ENCODE measurements at places on chromosomes 4 and X. TPM values are rescaled to one million over a fixed set of nuclear protein-coding genes. Genes with fewer than 3 reads are reported as not detected.

Gene GUCY2F
- total RNA-seq = not detected

Gene TLR6
- total RNA-seq = 3.1 TPM

DNA sequence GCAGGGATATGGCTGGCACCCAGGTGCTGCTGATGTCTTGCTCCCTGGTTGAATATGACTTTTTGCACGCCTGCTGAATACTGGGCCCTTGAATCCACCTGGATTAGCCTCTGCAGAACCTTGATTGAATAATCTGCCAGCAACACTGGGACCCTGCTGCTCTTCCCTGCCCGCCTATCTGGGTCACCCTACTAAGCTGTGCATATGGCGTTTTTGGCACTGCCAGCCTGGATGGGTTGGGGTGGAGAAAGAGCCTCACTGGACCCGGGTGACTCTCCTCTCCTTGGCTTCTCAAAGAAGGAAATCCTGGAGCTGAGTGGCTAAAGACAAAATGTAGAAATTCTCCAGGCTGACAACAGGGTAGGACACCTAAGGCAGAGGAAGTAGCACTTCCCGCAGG, 100.0 kb downstream of the MAOA start:
- DNase-seq = no peak

Gene COL4A5
- 57.1 TPM for total RNA-seq

GRCh38 chr4:132063829-132064228, 1085.3 kb upstream of the PCDH10 start:
- DNase-seq = peak; percentile 64

Gene TEC
- 0.91 TPM for total RNA-seq
